ENCODE measurements at places on chromosomes 3 and 15. TPM values are rescaled to one million over a fixed set of nuclear protein-coding genes. Genes with fewer than 3 reads are reported as not detected.

MED12L gene
- 0.19 TPM for total RNA-seq

FOXL2 gene
- 1.5 TPM for total RNA-seq

IL5RA gene
- total RNA-seq = not detected

CLDN16 gene
- 0.33 TPM for total RNA-seq

DUOXA1 gene
- total RNA-seq = 1.8 TPM

SCN5A gene
- total RNA-seq = not detected

SERPINI2 gene
- total RNA-seq = not detected

STAC gene
- total RNA-seq = 19.3 TPM

UBAP1L gene
- 2.3 TPM for total RNA-seq

KIF15 gene
- total RNA-seq = 0.67 TPM

ATP13A3 gene
- 226 TPM for total RNA-seq

OPA1 gene
- total RNA-seq = 60.4 TPM

SENP8 gene
- total RNA-seq = 2.7 TPM

CFAP100 gene
- total RNA-seq = not detected

CCK gene
- not detected for total RNA-seq

POTEB gene
- not detected for total RNA-seq

SAXO2 gene
- 3.6 TPM for total RNA-seq

MAP6D1 gene
- total RNA-seq = 4.0 TPM

PLSCR4 gene
- 0.94 TPM for total RNA-seq

CMTM8 gene
- 2.9 TPM for total RNA-seq

TRPC1 gene
- 14.6 TPM for total RNA-seq

TMEM108 gene
- not detected for total RNA-seq

FRMD4B gene
- total RNA-seq = 42.0 TPM

TERC gene
- total RNA-seq = not detected

CASR gene
- total RNA-seq = not detected

PROS1 gene
- 10.6 TPM for total RNA-seq

TNFSF10 gene
- total RNA-seq = 3.2 TPM

CCDC33 gene
- not detected for total RNA-seq

OSTN gene
- not detected for total RNA-seq

ROPN1 gene
- total RNA-seq = 0.92 TPM

DLL4 gene
- not detected for total RNA-seq

GNB5 gene
- total RNA-seq = 33.0 TPM

SEMA6D gene
- total RNA-seq = 0.35 TPM

ONECUT1 gene
- not detected for total RNA-seq

EFHB gene
- total RNA-seq = not detected

KNG1 gene
- not detected for total RNA-seq

PLA2G4D gene
- under 0.01 TPM for total RNA-seq

EAF2 gene
- 2.4 TPM for total RNA-seq

AHSG gene
- total RNA-seq = 0.67 TPM

KLF15 gene
- 0.61 TPM for total RNA-seq

ISL2 gene
- total RNA-seq = not detected

MYL3 gene
- total RNA-seq = not detected

ZNF620 gene
- total RNA-seq = 1.0 TPM

LSAMP gene
- total RNA-seq = not detected

EPHB3 gene
- 45.2 TPM for total RNA-seq

MUSTN1 gene
- total RNA-seq = not detected

ABHD17C gene
- 21.8 TPM for total RNA-seq
